ENCODE measurements at places on chromosomes 2 and 18.

DNA sequence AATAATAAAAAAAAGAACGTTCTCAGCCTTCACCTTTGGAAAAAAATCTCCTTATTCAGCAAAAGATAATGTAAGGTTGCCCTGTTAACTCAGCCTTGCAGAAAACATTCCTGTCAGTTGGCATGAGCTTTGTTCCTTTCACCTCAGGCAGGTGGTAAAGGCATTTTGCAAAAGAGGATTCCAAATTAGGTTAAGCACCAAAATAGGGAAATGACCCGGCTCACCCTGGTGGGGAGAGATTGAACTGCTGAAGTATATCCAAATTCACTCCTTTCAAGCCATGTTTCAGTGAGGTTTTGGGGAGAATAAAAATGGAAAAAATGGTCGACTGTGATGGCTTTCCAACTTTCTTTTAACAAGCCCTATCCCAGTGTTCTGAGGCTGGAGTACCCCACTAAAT lies 1988.8 kb upstream of the PIK3C3 start:
- DNase-seq: no peak

DNA sequence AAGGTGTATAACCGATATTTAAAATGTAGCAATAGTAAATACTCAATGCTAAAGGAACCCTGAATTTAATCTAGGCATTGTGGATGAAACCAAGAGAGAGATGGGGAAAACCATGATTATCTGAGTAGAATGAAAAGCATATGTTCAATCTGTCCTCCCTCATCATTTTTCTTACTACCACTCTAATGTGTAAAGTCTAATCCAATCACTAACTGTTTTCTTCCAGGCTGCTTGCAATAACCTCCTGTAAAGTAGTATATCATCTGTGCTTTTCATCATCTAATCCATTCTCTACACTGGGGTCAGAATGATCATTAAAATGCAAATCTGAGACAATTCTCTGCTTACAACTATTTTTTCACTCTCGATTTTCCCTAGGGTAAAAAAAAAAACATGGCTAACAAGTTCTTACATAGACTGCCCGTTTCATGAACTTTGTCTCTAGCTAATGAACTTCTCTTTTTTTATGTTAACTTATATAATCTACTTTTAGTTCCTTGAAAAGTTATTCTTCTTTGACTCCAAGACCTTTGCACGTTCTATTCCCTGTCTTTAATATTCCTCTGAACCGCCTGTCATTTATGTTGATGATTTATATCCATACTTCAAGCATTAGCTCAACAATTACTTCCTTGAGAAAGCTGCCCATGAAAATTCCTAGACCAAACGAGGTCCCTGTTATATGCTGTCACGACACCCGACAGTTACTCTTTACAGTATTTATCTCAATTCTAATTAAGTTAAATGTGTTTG lies 94.7 kb upstream of the SLC8A1 start:
- DNase-seq: no peak

- no peak for DNase-seq
Observed at GRCh38 chr2:154908327-154908726, 209.8 kb downstream of the KCNJ3 start.

- no peak for DNase-seq
Observed at GRCh38 chr2:227204452-227204851, 40.0 kb downstream of the COL4A3 start.

- DNase-seq: no peak
Observed at GRCh38 chr2:241885291-241885945, 15.9 kb downstream of the RTP5 start.

DNA sequence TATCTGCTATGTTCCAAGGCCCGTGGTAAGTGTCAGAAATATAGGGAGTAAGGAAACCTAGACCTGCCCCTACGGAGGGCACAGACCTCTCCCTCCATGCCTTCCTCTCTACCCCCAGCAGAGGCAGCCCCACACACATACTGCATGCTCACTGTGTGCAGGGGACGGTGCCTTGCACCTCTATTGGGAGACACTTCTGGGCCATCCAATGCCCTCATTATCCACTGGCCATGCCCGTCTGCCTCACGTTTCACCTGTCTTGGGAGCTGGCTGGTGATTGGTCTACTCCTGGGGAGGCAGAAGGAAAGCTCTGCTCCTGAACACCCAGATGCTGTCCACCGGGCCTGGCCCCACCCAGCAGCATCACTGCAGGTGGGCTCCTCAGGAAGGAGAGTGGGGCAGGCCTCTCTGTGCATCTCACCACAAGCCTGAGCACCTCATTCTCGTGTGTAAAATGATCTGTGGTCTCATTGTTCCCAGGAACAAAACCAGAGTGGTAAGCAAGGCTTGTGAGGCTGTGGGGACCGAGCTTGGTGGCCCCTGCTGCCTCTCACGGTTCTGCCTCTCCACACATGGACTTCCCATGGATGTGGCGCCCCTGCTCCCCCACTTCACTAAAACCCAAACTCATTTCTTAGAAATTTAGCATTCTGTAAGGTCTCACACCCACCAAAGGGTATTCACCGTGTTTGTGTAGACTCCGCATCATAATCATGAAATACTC lies 312.5 kb upstream of the HS6ST1 start:
- no peak for DNase-seq

DNA sequence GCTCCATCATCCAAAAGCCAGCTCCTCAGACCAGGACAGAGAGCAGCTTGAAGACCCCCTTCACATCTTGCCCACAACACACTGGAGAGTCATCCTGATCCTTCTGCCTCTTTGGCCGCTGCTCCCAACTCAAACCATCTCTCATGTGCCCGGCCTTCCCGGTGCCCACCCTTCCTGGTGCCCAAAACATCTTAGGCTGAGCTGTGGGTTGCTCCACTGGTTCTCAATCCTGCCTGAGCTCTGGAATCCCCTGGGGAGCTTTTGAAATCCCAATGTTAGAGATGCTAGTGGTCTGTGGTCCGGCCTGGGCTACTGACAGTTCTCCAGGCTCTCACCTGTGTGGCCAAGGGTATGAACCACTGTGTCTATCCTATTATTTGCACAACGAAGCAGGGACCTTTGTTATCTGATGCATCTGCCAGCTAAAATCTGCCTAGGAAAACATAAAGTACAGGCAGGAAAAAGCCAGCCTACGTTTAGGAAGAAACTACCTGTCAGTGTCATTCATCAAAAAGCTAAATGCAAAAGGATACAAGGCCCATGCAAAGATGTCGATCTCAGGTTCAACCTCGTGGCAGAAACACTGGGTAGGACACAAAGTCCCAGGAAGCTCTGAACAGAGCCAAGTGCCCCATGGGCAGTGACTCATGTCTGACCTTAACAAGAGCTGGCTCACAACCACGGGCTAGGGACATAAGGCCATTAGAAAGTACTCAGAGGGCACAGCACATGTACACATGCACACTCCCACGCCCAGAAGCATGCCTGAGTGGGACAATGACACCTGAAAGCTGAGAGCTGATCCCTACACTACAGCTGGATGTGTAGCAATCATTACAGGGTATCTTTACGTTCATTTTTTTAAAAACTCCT lies 30.8 kb downstream of the TBC1D8 start:
- DNase-seq: no peak

GRCh38 chr18:54684784-54685183 lies 93.7 kb downstream of the DYNAP start:
- peak; percentile 20 for DNase-seq

DNA sequence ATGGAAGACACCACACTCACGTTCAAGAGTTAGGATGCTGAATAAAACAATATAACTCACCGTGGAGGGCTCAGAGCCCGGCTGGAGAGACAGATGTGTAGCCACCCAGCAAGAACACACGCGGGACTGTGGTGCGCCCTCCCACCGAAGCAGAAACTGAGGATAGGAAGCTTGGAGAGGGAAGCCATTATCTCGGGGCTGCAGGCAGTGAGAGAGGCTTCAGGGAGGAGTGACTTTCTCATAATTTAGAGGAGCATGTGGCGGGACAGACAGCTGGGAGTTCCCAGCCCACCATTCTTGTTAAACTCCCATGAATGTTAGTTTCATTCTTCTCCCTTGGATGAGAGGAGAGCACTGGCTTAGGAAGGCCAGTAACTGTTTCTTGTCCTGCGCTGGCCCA lies 96.4 kb downstream of the MAPRE2 start:
- DNase-seq: no peak

DNA sequence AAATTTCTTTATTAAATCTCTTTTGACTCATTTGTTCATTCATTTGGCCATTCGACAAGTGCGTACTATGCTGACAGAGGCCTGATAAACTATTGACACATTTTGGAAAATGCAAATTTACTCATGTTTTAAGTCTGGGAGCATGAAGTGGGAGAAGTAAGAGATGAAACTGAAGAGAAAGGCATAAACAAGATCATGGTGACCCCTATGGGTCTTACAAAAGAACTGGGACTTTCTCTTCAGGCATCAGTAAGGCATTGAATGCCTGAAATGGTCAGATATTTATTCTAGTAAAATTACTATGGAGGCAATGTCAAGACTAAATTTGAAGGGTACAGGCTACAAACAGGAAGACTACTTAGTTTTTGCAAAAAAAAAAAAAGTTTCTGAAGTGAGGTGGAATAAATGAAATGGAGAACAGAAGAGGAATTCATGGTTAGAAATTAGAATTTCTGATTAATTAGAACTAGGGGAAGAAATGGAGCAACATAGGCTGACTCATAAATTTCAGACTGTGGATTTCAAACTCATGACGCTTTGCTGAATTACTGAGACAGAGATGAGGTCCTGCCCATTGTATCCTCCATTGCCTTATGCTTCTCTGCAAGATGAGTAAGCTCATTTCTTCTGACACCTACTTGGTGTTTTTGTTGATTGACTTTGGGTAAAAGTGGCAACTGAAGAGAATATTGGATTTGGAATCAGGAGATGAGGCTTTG lies 32.7 kb downstream of the VSNL1 start:
- DNase-seq: no peak

DNA sequence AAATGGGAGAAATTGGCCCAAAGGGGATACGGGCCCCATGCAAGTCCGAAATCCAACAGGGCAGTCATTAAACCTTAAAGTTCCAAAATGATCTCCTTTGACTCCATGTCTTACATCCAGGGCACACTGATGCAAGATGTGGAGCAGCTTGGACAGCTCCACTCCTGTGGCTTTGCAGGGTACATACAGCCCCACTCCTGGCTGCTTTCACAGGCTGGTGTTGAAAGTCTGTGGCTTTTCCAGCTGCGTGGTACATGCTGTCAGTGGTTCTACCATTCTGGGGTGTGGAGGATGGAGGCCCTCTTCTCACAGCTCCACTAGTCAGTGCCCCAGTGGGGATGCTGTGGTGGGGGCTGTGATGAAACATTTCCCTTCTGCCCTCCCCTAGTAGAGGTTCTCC lies 8.6 kb upstream of the TMX3 start:
- no peak for DNase-seq

DNA sequence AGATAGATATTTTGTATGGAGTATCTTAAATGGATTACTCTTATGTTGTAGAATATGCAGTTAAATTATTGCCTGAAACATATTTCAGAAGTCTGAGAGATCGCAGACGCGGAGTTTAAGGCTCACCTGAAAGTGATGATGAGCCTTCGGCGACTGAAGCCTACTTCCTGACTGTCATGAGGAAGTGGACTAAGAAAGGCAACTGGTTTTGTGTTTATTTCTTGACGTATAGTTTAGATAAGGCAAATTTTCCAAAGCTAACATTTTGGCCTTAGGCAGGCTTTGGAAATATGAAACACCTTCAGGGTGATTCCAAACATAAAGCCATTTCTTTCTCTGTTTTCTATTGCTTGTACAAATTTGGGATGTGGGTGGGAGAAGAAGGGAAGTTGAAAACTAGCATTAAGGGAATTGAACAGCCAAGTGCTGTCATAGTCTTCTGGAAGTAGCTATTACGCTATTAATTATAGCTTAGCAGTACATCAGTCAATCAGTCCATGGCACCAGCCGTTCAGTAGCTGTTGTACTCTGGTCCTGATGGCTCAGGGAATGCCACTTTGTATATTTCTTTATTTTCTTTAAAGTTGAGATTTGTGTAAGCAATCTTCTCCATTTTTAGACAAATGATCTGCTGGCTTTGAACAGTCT lies 1.5 kb downstream of the GRHL1 start:
- DNase-seq: no peak

DNA sequence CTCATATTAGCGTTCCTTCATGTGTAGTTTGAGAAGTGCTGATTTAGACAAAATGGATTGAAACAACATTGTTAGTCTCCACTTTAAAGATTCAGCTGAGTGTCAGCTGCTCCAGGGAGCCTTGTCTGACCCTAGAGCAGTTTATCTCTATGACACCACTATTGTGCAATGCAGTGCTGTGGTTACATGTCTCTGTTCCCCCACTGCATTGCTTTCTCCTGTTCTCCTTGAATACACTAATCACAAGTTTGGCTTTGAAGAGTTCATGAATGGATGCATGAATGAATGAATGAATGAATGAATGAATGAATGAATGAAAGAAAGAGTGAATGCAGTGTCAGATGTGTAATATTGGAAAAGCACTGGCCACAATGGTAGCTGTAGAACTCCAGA lies 38.3 kb downstream of the GCG start:
- no peak for DNase-seq

- DNase-seq: no peak
Observed at GRCh38 chr2:221524158-221524557, 47.9 kb downstream of the EPHA4 start.

GRCh38 chr18:12532661-12533060 lies 124.9 kb downstream of the PRELID3A start:
- DNase-seq: no peak

- DNase-seq: no peak
Observed at GRCh38 chr18:76667603-76668002, 154.8 kb upstream of the ZNF236 start.

DNA sequence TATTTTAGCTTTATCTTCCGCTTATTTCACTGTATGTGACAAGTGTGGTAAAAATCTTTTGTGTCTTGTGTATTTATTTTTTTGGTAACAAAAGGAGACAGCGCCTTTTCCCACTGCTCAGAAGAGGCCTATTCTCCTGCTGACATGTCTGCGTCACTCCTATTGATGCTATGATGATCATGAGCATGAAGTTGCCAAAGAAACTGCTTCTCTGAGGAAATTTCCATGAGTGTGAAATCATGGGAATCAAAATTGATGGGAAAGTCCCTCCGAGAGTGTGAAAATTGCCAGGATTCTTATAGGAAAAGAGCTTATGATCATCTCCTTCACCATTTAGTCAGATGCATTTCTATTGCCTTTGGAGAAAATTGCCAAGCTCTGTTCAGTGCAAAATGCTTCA lies 36.5 kb upstream of the DARS1 start:
- DNase-seq: no peak

GRCh38 chr2:7930800-7931635 lies 750.8 kb upstream of the ID2 start:
- peak; percentile 20 for DNase-seq

GRCh38 chr18:5419601-5420000 lies 124.1 kb upstream of the ZBTB14 start:
- no peak for DNase-seq
